NCI-H2107 (cell line): ENCODE measurements at places on chromosomes 6 and 20.

GRCh38 chr6:129684903-129685661, 24.9 kb downstream of the ARHGAP18 start:
- DNase-seq: no peak

DNA sequence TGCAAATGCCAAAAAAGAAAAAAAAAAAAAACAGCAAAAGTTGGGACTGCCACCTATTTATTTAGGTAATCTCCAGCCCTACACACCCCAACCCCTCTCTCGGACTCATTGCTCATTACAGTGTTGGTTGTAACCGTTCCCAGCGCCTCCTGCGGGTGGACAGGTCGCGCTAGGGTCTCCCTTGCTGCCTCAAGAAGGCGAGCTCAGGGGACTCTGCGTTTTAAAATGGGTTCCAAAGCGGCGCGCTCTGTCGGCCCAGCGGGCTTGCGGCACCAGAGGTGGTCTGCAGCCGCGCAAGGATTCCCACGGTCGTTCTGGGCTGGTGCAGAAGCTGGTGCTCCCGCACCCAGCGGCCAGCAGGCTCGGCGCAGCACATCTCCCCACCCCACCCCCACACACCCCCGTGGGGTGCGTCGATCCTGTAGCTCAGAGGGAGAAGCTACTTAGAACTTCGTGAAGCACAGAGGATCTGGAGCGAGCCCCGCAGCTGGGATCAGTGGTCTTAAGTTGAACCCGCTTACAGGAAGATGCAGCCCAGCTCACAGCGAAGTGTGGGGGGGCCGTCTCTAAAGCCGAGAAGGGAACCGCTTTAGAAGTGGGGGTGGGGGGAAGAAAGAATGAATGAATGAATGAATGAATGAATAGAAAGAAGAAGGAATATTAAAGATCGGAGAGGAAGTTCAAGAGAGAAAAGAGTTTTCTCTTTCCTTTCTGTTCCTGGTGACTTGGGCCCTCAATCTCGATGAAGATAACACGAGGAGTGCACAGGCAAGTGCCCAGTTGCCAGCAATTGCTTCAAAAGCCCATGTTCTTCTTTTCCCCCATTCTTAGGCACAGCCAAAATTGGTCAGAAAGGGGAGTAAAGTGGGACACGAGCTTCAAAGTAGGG, 780 bp downstream of the TFAP2A start:
- DNase-seq: no peak

DNA sequence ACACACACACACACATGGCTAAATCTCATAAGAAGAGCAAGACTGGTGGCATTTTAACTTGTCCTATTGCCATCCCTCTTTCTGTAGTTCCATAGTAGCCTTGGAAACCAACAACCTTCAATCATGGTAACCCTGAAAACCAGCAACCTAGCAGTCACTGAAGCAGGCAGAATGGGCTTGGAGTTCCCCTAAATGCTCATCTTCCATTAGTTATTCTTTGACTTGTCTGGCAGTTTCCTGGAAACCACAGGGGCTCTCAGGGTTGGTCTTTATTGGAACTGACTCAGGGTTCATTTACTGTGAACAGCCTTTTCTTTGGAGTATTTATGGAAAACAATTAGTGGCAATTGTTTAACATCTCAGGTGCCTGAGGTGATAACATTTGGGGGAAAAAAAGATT, 19.4 kb upstream of the BRPF3 start:
- DNase-seq: no peak

DNA sequence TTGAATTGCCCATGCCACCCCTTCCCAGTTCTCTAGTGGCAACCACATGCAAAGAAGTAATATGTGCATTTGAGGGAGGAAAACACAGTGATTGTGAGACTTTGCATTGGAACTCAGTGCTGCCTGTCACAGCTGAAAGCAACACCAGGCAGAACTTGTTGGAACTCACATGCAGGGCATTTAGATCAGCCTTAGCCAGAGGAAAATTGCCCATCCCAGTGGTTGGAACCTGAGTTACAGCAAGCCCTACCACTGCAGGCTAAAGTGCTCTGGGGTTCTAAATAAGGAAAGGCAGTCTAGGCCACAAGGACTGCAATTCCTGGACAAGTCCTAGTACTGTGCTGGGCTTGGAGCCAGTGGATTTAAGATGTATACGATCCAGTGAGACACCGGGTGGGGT, 245.3 kb upstream of the UFL1 start:
- DNase-seq: no peak

GRCh38 chr6:53756396-53756795, 38.4 kb upstream of the LRRC1 start:
- no peak for DNase-seq

- no peak for DNase-seq
Observed at GRCh38 chr6:142721215-142721920, 223.6 kb downstream of the HIVEP2 start.

- no peak for DNase-seq
Observed at GRCh38 chr20:53328961-53329360, 264.7 kb downstream of the ZNF217 start.

GRCh38 chr6:16097382-16098171, 31.3 kb upstream of the MYLIP start:
- DNase-seq: no peak

- no peak for DNase-seq
Observed at GRCh38 chr6:89021629-89022028, 58.2 kb upstream of the RNGTT start.

DNA sequence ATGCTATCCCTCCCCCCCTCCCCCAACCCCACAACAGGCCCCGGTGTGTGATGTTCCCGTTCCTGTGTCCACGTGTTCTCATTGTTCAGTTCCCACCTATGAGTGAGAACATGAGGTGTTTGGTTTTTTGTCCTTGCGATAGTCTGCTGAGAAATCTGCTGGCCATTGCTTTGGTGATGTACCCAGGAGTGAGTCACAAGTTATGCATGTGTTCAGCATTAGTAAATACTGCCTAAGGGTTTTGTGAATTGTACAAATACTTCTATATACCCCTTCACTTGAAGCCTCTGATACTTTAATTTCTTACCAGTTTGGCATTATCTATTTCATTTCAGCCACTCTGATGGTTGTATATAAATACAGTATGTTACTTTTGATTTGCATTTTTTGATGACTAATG, 711.3 kb upstream of the GJE1 start:
- no peak for DNase-seq

DNA sequence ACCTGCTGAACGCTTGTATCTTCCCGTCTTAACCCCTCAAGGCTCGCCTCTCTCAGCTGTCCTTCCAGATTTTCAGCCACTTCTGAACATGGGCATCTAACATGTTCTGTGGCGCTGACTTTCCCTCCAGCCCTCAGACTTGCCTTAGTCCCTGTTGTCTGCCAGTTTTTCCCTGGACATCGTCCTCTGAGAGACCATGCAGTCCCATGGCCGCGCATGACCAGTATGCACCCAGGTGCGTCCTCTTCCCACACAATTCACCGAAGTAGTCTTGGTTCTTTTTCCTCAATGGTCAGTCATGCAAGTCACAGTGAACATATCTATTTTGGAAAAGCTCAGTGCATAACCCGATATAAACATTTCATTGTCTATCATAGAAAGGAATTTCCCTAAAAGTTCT, 9.2 kb downstream of the TUBB2B start:
- no peak for DNase-seq

DNA sequence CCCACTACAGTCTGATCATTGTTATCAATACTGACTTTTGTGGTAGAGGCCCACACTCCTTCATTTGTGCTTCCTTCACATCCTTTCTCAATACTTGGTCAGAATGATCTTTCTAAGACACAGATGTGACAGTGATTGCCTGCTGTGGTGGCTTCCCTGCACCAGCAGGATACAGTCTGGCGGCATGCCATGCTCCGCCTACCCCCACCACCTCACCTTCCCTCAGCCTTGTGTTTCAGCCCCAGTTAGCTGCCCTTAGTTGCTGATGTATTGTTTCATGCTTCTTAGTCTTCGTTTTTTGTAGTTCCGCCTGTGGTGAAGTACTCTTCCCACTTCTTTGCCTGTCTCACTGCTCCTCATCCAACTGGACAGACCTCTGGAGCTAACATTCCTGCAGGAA, 10.9 kb downstream of the LRRC1 start:
- DNase-seq: no peak

GRCh38 chr6:30097902-30098768, 14.8 kb downstream of the TRIM31 start:
- no peak for DNase-seq
